ENCODE measurements at places on chromosomes 12 and 14.

DNA sequence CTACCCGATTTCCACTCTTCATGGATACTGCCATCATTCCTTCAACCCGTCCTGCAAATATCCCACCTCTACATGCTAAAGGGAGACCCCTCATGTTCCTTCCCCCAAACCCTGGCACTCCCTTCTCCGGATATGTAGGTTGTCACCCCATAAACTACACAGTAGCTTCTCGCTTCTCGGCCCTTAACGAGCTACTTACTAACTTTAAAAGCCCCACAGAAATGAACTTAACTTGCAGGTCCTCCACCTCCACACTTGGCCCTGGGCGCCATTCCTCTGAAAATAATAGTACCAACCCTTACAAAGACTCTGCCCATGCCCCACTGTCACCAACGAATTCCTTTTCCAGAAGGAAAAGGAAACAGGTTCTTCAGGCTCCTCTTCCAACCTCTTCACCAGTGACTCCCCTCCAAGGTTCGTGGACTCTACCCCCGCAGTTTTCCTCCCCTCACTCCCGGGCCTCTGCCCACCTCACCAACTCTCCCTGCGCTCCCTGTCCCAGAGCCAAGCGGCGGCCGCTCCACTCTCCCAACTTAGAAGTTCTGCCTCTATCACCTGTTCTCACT is 1.2 kb downstream of the SPPL3 start:
- no peak for DNase-seq

DNA sequence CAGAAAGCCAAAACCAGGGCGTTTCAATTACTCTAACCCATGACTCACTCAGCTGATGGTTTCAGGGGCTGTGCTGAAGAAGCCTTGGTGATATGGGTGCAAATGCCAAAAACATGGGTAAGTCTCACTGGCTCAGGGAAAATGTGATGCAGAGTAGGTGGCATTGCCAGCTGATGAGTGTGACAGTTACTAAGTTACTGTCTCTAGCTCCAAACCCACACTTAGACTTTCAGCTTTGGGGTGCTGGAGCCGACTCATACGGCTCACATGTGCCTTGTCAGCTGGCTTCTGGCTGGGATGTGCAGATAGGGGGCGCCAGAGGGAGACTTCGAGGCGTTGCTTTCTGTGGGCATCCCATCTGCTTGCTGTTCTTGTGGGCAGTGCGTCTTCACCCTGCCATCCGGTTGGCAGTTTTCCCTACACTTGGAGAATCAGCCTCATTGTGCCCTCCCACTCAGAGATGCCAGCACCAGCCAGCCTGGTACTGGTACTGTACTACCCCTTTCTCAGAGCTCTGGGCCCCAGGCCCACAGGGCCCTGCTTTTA is 11.1 kb upstream of the KRT7 start:
- no peak for DNase-seq

- DNase-seq, result no peak
Observed at GRCh38 chr12:93221841-93222240, 155.9 kb upstream of the NUDT4 start.

- DNase-seq, result no peak
Observed at GRCh38 chr12:130619385-130620001, 96.6 kb downstream of the RIMBP2 start.

DNA sequence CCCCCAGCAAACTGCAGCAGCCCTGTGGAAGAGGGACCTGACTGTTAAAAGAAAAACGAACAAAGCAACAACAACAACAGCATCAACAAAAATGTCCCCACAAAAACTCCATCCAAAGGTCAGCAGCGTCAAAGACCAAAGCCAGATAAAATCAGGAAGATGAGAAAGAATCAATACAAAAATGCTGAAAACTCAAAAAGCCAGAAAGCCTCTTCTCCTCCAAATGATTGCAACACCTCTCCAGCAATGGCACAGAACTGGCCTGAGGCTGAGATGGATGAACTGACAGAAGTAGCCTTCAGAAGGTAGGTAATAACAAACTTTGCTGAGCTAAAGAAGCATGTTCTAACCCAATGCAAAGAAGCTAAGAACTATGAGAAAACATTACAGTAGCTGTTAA is 45.4 kb upstream of the PPP4R3A start:
- no peak for DNase-seq

DNA sequence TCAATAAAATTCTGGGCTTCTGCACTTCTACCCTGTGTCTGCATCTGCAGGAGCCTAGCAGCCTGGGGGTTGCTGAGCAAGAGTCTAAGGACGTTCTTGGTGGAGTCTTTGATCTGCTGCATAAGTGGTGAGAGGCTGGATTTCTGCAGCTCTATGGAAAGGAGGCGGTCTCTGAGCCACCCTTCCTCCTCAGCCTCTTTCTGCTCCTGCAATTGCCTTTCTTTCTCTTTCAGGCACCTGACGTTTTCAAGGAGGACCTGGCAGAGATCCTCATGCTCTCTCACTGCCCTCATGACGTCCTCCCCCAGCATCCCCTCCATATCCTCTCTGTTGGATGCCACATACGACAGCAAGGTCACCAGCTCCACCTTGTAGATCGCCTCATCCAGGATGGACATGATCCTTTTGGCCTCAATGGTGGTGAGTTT is 13.6 kb upstream of the TPCN1 start:
- no peak for DNase-seq

- no peak for DNase-seq
Observed at GRCh38 chr12:100576331-100577036, 3.0 kb downstream of the GAS2L3 start.

DNA sequence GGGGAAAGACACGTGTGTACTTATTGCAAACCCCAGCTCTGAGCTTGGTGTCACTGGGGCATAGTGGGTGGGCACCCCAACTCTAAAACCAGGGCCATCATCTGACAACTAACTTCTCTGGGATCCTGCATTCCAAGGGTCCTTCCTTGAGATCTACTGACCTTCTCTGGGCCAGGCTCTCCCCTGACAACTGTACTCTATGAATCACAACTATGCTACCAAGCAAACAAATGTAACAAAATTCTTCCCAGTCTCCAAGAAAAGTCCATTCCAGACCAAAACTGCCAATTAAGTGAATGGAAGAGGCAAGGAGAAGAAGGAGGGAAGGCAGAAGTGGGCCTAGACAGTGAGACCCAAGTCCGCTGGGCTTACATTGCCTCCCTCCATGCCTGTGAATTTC is 38.2 kb downstream of the VWF start:
- no peak for DNase-seq

- no peak for DNase-seq
Observed at GRCh38 chr12:117994551-117995438, 21.7 kb upstream of the RFC5 start.

DNA sequence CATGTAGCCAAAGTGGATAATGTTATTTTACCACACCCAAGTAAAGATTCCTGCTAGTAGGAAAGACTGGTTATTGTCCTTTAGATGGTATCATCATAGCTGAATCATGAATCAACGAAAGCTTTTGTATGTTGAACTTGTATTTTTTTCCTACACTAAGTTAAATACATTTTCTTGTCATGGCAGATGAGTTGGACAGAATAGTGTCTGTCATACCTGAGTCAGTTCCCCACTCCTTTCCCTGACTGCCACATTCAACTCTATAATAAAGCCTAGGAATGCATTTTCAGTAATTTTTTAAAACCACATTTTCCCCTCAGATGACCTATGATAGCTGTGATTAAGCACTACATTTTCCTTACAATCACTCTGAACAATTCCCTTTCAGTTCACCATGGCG is 9.3 kb upstream of the PTHLH start:
- DNase-seq, result no peak

DNA sequence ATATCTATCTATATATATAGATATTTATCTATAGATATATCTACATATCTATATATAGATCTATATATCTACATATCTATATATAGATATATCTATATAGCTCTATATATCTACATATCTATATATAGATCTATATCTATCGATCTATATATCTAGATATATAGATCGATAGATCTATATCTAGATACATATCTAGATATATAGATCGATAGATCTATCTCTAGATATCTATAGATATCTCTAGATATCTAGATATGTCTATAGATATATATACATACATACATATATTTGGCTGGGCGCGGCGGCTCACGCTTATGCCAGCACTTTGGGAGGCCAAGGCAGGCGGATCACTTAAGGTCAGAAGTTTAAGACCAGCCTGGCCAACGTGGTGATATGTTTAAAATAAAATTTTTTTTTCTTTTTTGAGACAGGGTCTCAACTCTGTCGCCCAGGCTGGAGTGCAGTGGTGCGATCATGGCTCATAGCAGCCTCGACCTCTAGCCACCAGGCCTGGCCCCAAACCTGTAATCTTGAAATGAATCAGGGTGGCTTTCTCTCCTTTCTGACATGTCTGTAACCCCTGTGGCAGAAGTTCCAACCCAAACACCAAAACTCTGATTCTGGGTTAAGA is 18.1 kb downstream of the ARPC3 start:
- DNase-seq, result no peak

DNA sequence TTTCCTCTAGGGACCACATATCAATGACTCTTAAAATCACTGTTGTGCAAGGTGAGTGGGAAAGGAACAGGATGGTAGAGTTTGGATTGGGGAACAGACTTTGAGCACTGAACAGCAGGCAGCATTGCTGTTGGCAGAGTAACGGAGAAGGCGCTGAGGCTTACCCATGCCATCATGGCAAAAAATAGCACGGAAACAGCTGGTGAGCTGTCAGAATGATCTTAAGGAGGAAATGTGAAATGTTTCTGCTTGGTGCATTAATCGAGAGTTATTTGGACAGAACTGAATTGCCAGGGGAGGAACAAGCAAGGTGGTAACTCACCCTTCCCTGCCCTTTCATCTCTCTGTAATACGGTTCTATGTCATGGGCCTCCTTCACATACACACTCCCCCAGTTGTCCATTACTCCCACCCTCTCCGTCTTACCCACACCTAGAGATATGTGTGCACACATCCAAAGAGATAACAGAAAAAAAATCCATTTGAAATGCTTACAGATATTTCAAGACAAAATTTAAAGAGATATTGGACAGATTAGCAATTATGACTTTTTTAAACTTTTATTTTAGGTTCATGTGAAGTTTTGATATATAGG is 572.5 kb downstream of the DIO2 start:
- no peak for DNase-seq

DNA sequence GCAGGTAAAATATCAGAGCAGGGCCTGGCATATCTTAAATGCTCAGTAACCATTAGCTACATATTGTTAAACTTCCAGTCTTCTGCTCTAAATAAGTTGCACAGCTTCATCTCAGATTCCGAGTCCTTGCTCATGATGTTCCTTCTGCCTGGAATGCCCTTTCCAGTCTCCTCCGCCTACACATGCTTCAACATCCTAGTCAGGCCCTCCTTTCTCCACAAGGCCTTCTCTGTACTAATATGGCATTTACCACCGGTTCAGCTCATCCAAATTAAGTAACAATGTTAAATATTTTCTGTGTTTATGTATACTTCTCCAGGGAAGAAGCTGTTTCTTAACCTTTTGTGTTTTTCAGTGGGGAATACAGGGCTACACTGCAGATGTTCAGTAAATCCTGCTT is 8.5 kb downstream of the DHH start:
- no peak for DNase-seq

GRCh38 chr14:105912641-105913180 is 386.3 kb downstream of the TMEM121 start:
- no peak for DNase-seq

DNA sequence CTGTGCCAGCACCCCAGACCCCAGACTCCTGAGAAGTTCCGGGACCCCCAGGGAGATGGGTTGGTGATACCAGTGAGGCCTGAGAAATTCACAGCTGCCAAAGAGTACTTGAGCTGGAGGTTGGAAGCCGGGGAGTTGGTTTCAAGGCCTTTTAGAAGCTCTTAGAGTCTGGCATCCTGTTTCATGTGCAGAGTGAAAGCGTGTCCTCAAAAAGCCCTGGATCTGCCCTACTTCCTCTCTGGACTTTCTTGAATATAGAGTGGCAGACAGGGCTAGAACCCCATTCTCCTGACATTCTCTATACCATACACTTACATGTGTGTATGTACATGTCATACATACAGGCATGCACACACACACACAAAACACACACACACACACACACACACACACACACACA is 31.3 kb upstream of the PPM1A start:
- DNase-seq, result no peak

- DNase-seq, result no peak
Observed at GRCh38 chr14:23405096-23405495, 3.0 kb downstream of the MYH6 start.

GRCh38 chr14:79333198-79333546 is 878.1 kb downstream of the DIO2 start:
- no peak for DNase-seq

GRCh38 chr12:107857191-107857590 is 82.7 kb downstream of the ASCL4 start:
- no peak for DNase-seq

Data from GM12892 (cell line).